NCI-H2029 treated with DMSO at 0.1 percent for 48 hours (cell line): ENCODE measurements at places on chromosomes 1 and 21.

DNA sequence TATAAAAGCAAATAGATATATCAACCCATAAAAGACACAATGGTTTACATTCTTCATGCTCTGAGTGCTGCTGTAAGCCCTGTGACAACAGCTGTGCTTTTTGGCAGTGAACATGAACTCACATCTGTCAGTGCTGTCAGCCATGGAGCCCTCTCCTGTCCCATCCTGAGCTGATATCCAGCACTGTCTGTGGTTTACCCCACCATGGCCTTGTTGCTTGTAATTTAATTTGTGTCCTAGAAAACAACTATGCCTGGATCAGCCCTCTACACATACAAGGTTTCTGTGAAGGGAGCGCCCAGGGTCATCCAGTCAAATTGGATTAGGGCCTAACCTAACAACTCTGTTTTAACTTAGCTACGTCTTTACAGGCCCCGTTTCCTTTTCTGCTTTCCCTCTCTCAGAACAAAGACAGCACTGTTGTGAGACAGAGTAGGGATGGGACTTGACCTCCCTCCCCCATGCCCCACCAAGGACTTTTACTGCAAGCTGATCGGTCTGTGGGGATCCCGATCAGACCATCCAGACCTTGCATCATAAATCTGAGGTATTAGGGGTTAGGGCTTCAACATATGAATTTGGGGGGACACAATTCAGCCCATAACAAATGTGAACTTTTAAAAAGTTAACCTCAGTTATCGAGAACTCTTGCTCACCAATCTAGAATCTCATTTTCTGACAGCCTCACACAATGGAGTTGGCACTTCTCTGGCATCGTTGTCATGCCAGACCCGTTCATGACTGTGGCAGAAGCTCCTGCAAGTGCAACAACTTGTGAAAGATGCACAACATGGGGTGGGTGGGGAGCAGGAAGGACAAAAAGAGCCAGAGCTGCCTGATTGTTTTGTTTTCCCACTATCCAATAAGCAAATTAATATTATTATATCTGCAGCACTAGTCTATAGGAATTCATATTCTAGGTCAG is 16.4 kb upstream of the SLC44A3 start:
- peak; percentile 48 for DNase-seq

DNA sequence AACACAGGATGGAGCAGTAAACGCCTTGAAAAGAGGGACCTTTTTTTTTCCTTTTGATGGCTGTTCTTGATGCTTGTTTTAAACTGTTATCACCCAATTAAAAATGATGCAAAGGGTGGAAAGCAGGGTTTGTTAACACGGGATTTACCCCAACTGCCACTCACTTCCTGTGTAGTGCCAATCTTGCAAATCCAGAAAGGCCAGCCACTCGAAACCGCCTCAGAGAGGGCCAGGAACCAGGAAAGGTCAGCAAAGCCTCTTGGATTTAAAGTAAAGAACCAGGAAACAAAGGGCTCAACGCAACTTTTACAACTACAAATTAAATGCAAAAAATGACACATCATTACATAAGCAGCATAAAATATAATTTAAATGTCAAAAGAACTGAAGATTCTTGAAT is 347.4 kb downstream of the PDE4B start:
- DNase-seq, result no peak

- DNase-seq, result no peak
Observed at GRCh38 chr1:166040202-166040997, 126.4 kb downstream of the FAM78B start.

- DNase-seq, result no peak
Observed at GRCh38 chr21:18810136-18810535, 406.6 kb upstream of the TMPRSS15 start.
